M059J (cell line): ENCODE measurements at places on chromosomes 13 and 19. TPM values are rescaled to one million over a fixed set of nuclear protein-coding genes. Genes with fewer than 3 reads are reported as not detected.

- no peak for DNase-seq
These were observed 10.8 kb upstream of the RANBP3 start for GRCh38 chr19:5988517-5989387.

DNA sequence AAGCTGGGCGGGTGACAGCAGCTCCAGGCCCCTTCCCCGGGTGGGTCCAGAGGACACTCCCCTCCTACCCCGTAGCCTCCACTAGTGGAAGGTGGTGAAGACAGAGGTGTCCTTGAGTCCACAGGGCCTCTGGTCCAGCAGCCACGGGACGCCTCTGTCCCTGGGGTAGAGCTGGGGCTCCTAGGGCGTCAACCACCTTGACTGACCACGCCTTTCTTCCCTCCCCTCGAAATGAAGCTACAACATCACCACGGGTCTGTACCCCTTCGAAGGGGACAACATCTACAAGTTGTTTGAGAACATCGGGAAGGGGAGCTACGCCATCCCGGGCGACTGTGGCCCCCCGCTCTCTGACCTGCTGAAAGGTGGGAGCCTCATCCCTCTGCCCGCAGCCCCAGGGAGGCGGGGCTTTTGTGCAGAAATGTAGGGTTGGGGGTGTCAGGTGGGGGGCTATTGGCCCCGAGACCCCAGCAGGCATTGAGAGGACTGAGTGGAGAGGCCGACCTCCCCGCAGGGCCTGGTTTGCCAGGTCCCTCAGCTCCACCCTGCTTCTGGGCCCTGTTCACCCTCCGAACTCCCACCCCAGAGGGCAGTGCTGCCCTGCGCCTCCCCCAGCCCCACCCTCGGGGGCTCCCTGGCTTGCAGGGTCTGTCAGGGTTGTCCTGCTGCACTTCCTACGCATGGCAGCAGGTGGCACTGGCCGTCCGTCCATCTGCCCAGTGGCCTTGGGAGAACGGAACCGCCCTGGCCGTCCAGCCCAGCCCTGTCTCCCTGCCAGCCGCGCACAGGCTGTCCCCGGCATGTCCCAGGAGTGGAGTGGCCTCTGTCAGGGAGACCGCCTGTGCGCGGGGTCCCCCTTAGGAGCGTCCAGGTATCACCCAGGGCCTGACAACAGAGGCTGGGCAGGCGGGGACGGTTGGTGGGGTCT is 15.7 kb downstream of the STK11 start:
- no peak for DNase-seq

DNA sequence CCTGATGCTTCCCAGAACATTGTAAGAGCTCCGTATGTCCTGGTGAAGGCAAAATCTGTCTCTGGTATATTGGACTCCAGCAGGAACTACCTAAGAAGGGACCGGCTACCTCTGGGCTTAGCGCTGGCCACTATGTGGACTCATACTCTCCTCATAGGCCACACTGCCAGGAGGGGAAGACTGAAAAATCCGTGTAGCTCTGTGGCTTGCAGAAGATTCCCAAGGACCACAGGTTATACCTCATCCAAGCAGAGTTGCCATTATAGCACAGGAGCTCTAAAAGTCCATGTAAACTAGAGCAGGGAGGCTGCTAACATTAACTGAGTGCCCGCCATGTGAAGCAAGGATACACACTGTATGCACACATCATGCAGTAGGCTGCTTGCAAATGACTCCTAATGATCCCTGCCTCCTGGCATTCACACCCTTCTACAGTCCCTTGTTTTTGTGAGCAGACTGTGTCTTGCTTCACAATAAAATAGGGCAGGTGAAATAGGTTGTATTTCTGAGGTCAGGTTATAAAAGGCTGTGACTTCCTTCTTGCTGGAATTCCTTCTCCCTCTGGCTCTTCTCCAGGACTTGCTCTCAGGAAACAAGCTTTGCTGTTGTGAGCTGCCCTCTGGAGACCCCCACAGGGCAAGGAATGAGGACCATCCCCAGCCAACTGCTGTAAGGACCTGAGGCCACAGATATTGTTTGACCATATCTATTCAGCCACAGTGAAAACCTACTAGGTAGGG is 192.6 kb upstream of the UBL3 start:
- DNase-seq, result no peak

DNA sequence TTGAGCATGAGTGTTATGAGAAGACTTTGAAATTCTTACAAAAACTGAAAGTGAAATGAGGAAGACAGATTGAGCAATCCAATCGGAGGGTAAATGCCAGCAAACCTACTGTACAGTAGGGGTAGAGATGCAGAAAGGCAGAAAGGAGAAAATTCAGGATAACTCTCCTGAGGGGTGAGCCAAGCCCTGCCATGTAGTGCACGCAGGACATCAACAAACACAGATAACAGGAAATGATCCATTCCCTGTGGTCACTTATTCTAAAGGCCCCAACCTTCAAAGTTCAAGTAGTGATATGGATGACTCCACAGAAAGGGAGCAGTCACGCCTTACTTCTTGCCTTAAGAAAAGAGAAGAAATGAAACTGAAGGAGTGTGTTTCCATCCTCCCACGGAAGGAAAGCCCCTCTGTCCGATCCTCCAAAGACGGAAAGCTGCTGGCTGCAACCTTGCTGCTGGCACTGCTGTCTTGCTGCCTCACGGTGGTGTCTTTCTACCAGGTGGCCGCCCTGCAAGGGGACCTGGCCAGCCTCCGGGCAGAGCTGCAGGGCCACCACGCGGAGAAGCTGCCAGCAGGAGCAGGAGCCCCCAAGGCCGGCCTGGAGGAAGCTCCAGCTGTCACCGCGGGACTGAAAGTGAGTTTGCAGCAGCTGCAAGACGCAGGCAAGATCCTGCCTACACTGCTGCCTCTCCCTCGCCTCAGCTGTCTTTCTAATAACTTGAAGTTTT is at the start of gene TNFSF13B:
TNFSF13B (plus strand) TSS at position 118 of the 728 bp plus-strand sequence; CDS start at position 296, 178 bp downstream.
- DNase-seq, result peak; percentile 26

GRCh38 chr13:79393564-79394249 is 12.3 kb downstream of the RBM26 start:
- DNase-seq, result no peak

PEAK3 gene
- not detected in 2 replicates for total RNA-seq

CAPS gene
- total RNA-seq, result 0.96 and 1.3 TPM in 2 replicates

MARK4 gene
- total RNA-seq, result 7.1 and 11.0 TPM in 2 replicates

ZNF320 gene
- 4.8 and 11.9 TPM in 2 replicates for total RNA-seq

TEX29 gene
- not detected in 2 replicates for total RNA-seq

MBD3L2 gene
- total RNA-seq, result not detected in 2 replicates
